ENCODE measurements at places on chromosomes 3 and 15.

DNA sequence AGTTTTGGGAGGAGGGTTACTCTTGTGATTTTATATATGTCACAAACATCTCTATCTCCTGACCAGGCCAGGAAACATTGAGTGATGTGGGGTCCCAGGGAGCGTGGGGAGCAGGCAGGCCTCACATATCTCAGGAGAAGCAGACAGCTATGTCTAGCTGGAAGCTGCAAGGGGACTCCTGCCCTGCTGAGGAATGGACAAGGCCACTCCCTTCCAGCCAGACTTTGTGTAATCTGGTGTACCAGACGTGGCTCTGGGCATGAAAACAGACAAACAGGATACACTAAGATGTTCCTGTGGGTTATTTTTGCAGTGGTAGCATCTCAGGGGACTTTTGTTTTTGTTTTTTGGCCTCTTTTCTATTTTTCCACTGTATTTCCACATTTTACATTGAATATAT is 23.2 kb downstream of the CYP8B1 start:
- no peak for DNase-seq

GRCh38 chr3:152200476-152201420 is 68.0 kb upstream of the MBNL1 start:
- DNase-seq = no peak

- no peak for DNase-seq
Measured at GRCh38 chr15:37133602-37134001, 33.3 kb upstream of the MEIS2 start.

DNA sequence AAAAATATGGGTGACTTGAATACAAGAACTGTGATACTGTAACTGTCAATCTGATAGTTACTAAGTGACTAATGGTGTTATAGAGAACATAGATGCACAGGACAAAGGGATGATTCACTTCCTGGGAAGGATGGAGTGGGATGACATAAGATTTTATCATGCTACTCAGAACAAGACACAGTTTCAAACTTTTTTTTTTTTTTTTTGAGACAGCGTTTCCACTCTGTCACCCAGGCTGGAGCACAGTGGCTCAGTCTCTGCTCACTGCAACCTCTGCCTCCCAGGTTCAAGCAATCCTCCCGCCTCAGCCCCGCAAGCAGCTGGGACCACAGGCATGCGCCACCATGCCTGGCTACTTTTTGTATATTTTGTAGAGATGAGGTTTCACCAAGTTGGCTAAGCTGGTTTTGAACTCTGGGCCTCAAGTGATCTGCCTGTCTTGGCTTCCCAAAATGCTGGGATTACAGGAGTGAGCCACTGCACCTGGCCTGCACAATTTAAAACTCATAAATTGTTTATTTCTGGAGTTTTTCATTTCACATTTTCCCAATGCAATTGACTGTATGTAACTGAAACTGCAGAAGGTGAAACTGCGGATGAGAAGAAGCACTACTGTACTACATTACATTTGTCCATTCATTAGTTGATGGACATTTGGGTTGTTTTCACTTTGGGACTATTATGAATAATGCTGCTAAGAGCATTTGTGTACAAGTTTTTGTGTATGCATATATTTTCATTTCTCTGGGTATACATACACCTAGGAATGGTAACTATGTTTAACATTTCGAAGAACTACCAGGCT is 40.6 kb downstream of the ADIPOQ start:
- peak; percentile 67 for DNase-seq

DNA sequence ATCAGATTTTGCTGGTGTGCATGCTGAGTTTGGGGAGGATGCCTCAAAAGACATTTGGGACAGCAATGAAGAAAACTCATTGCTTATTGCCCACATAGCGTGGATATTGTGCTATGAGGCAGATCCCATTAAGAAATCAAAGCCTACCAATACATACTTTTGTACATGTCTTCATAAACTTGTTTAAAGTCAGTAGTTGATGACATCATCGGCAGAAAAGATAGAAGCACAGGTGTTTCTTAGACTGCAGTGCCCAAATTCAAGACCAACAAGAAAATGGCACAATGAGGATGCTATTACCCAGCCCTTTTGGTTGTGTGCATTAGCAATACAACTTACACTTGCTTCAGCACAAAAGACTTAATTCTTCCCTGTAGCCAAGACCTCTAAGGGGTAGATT is 428.7 kb upstream of the RARB start:
- DNase-seq = no peak

- DNase-seq = no peak
Measured at GRCh38 chr15:67241132-67241855, 13.2 kb downstream of the AAGAB start.

DNA sequence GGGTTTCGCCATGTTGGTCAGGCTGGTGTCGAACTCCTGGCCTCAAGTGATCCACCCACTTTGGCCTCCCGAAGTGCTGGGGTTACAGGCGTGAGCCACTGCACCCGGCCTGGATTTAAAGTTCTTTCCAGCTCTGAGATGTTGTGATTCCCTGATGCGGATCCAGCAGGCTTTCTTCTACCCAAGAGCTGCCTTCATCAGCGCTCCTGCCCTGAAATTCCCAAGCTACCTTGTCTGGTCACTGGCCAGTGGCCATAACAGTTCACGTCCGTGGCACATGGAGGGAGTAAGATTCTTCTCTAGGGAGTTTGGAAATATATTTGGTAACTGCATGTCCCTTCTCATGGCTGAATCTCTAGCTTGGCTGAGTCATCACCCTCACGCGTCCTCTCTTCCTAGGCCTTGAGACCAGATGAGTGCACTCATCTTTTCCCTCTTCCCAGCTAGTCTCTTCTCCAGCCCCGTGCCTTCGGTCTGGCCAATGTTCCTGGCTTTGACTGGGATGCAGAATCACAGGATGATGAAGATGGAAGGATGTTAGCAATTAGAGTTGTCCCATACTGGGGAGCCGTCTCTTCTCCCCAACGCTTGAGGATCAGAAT is 29.8 kb upstream of the APOD start:
- DNase-seq = no peak

DNA sequence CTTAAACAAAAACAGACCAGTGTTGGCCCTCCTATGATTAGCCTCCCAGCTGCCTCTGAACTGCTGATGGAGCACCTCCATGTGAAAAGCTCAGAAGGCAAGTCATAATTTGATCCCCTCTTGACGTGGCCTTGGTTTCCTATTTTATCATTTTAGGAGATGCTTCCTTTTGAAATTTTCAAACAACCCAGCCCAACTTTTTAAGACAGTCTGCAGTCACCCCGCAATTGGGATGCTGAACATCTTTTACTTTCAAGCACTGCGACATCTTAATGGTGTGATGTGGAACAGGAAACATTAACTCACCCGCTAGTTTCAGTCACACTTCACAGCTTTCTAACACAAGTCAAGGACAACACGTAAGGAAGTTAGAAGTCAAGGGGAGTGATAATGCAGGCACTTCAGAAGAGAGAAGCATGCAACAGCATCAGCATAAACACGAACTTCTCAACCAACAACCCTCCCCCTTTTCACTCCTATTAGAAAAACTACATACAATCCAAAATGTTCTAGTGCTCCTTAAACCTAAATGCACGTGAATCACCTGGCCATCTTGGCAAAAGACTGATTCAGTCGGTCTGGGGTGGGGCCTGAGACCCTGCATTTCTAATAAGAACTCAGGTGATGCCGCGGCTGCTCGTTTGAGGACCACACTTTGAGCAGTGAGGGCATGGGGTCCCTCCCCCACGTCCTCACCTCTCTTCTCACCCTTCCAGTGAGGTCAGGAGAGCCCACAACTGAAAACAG is 161.5 kb downstream of the FOXP1 start:
- no peak for DNase-seq

GRCh38 chr15:63480441-63480821 is 24.0 kb upstream of the USP3 start:
- no peak for DNase-seq

GRCh38 chr15:100275641-100276040 is 66.1 kb downstream of the ADAMTS17 start:
- no peak for DNase-seq

GRCh38 chr3:27943106-27943505 is 221.0 kb upstream of the EOMES start:
- DNase-seq = peak; percentile 5

- no peak for DNase-seq
Measured at GRCh38 chr3:141763088-141763750, at the start of gene GRK7. GRK7 (plus strand) TSS chr3:141763408; CDS start chr3:141778285, 14,877 bp downstream.

GRCh38 chr3:59946401-59946800 is 896.6 kb upstream of the CFAP20DC start:
- DNase-seq = no peak
